ENCODE measurements at places on chromosomes 2 and 18. TPM values are rescaled to one million over a fixed set of nuclear protein-coding genes. Genes with fewer than 3 reads are reported as not detected.

Gene CD207
- total RNA-seq, result 0.74 TPM

DNA sequence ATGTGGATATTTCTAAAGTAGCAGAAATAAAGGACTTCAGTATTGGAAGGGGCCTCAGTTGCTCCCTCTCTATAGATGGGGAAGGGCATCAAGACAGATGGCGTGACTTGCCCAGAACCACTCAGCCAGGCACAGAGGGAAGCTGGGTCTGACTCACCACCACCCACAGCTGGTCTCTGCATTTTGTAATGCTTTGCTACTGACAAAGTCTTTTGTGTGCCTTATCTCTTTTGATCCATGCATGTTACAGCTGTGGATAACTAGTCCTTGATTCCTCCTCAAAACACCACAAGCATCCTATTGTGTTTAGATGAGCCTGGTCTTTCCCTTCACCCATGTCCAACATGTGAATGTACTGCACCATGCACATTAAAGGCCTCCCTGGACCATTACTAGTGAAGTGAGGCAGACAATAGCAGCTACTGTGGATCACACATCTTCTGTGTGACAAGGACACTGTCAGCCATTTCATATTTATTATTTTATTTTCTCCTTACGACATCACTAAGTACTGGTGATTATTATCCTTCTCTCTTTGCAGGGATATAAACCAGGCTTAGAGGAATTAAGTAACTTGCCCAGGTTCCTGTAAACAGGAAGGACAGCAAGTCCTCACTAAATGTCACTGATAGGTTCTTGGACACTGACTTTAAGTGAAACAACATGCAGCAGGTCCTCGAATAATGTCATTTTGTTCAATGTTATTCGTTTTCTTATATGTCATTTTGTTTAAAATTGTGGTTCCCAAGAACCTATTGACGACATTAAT lies 29.6 kb upstream of the IL37 start:
- peaks cover 11% of the 10 kb centered on the region for H3K4me1 ChIP-seq
- peaks cover 6% of the 10 kb centered on the region for H3K27me3 ChIP-seq
- peaks cover 5% of the 10 kb centered on the region for H3K36me3 ChIP-seq
- H3K27ac ChIP-seq, result no peak overlapping the region
- DNase-seq, result no peak
- no peak overlapping the region for H3K4me3 ChIP-seq

Gene SALL3
- total RNA-seq, result 2.5 TPM

DNA sequence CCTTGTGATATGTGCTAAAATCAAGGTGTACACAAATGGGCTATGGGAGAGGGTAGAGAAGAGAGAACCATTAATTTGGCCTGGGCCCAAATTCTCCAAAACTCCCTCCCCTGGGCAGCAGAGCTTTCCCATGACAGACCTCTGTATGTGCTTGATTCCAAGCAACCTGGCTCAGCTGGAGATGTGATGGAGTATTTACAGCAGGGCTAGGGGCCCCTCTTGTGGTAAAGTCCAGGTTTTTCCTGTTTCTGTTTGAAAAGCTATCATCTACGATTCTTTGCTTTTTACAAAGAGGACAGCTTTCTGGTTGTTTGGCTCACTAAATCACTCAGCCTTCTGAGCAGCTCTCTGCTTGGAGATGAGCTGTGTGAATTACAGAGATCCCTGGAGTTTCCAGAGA lies 40.3 kb downstream of the KCNS3 start:
- no peaks in the 10 kb centered on the region for H3K27me3 ChIP-seq
- H3K4me1 ChIP-seq, result peaks cover 32% of the 10 kb centered on the region
- peak overlapping the region; percentile 88 for H3K27ac ChIP-seq
- peak; percentile 43 for DNase-seq
- no peak overlapping the region for H3K4me3 ChIP-seq

DNA sequence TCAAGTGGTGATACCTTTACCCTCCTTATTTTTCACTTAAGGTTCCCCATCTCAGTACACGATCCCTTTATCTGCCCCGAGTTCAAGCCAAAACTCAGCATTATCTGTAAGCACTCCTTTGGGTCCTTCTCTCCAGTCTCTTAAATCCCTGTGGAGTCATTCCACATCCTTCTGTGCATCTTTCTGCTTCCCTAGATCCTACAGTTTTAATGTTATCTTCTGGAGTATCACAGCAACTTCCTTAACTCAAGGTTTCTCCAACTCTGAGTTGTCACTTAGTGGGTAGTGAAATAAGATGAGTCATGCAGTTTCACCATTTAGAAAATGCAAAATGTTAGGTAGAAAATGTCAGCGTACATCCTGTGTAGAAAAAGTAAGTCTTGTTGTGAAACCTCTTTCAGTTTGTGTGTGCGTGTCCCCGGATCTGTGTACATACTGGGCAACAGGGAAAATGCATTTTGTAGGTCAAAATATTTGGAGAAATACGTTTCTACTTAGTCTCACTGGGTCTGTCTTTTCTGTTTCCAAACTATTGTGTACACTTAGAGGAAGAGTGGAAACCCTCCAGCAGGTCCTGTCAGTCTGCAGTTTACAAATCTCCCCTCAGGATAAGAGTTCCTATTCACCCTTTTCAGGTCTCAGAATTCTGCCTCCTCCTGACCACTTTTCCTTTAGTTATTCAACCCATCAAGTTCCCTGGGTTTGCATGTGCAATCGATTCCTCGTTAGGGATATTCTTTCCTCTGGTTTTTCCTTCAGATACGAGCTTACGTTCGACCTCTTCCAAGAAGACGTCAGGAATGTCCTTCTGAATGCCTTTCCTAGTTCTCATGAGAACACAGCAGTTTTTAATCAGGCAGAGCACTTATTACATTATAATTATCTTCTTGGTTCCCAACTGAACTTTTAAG lies 154.8 kb downstream of the TGIF1 start:
- no peaks in the 10 kb centered on the region for H3K36me3 ChIP-seq
- no peak overlapping the region for H3K27ac ChIP-seq

GRCh38 chr2:220969348-220969747 lies 602.8 kb downstream of the EPHA4 start:
- H3K36me3 ChIP-seq, result no peaks in the 10 kb centered on the region
- no peak overlapping the region for H3K27ac ChIP-seq
- no peaks in the 10 kb centered on the region for H3K27me3 ChIP-seq
- no peak for DNase-seq
- H3K4me1 ChIP-seq, result no peaks in the 10 kb centered on the region

Gene ST3GAL5
- 49.8 TPM for total RNA-seq

Gene LOXHD1
- 0.23 TPM for total RNA-seq

DNA sequence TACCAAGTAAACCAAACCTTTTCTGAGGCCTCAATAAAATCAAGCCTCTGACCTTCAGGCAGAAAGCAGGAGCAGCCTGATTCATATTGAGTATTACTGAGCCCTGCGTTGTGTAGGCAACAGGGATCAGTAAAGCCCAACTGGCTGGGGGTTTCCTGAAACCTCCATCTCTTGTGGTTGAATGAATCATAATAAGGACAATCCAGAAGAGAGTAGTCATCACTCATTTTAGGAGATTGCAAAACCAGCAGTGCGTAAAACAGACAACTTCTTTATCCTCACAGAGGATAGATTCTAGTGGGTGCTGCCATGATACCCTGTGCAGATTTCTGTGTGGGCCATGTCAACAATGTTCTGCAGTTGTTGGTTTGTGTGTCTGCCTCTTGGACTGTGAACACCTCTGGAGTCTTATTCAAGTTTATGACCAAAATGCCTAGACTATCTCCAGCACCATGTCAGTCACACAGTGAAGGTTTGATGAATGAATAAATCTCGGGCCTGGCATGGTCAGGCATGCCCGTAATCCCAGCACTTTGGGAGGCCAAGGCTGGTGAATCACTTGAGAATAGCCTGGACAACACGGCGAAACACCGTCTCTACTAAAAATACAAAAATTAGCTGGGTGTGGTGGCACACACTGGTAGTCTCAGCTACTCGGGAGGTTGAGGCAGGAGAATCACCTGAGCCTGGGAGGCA lies 51.8 kb upstream of the RAB27B start:
- no peak overlapping the region for H3K4me3 ChIP-seq
- no peaks in the 10 kb centered on the region for H3K4me1 ChIP-seq
- H3K36me3 ChIP-seq, result no peaks in the 10 kb centered on the region
- H3K27ac ChIP-seq, result no peak overlapping the region

- H3K36me3 ChIP-seq, result no peaks in the 10 kb centered on the region
- H3K27ac ChIP-seq, result no peak overlapping the region
- H3K4me1 ChIP-seq, result no peaks in the 10 kb centered on the region
Measured at GRCh38 chr18:28189400-28190239, 12.7 kb upstream of the CDH2 start.

DNA sequence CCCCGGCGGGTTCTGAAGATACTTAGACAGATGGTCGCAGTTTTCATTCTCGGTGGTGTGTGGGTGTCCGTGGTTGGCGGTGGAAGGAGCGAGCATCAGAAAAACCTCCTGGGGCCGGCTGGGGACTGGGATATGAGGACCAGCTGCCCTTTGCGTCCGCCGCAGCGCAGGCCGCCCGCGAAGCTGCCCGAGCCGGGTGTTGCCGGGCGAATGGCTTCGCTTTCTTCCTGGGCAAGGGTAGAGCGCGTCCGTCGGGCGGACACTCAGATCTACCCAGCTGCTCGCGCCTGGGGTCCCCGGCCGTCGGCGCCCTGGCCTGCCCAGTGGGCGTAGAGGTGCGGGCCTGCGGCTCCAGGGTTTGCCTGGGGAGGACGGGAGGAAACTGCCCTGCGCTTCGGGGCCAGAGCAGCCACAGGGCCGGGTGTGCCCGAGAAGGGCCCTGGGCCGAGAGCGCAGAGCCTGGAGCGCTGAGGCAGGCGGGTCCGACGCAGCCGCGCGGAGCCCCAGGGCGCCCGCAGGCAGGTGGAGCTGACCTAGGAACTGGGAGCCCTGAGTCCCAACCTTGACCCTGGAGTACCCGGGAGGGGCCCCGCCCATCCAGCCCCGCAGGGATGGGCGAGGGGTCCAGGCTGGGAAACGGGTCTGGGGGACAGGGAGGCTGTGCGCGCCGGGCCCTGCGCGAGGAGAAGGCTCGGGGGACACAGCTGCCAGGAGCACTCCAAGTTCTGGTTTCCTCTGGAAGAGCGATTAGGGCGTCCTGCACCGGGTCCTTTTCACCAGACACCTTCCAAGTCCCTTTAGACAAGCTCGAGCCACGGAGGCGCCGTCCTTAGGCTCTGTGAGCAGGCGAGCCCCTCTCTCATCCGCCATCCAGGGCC lies 1.3 kb downstream of the TWIST2 start:
- H3K4me3 ChIP-seq, result no peak overlapping the region
- H3K36me3 ChIP-seq, result no peaks in the 10 kb centered on the region
- DNase-seq, result no peak

Gene HAUS1
- 44.9 TPM for total RNA-seq

GRCh38 chr2:60759654-60760053 lies 3.6 kb downstream of the PAPOLG start:
- H3K36me3 ChIP-seq, result peaks cover 22% of the 10 kb centered on the region
- H3K4me1 ChIP-seq, result peaks cover 12% of the 10 kb centered on the region
- H3K27ac ChIP-seq, result no peak overlapping the region
- DNase-seq, result no peak
- H3K27me3 ChIP-seq, result peaks cover 5% of the 10 kb centered on the region

DNA sequence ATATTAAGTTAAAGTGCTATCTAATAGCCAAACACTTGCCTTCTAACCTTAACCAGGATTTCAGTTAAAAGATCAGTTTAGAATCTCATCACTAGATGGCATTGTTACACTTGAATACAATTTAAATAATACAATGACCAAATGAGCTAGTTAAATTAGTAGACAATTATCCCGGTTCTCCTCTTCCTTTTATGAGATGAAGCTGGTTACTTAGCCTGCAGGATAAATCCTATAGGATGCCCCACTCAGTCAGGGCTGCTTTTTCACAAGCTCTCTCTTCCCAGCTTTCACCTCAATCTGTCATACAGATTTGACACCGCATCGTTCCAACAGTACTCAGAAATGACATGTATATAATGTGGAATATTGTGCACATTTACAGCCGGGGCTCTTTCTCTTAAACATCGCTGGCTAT lies 678.8 kb downstream of the KCNJ3 start:
- no peaks in the 10 kb centered on the region for H3K27me3 ChIP-seq
- no peaks in the 10 kb centered on the region for H3K36me3 ChIP-seq
- H3K27ac ChIP-seq, result no peak overlapping the region
- no peak for DNase-seq

Gene EFHD1
- 1.6 TPM for total RNA-seq

DNA sequence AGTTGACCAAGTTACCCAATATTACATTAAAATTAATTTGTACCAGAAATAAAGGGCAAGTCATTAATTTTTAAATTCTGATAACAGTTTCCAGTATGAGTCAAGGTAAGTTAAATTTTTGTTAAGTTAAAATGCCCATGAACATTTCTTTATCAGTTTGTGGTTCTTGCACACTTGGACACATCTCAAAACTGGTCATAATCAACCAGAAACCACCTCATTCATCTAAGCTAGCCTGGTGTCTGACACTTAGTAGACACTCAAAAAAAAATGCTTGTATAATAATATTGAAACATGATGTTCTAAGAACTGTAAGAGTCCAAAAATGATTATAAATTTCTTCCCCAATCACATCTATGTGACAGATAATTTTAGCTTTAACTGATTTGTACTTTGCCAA lies 62.4 kb downstream of the SATB2 start:
- H3K27me3 ChIP-seq, result no peaks in the 10 kb centered on the region
- no peaks in the 10 kb centered on the region for H3K4me1 ChIP-seq
- H3K27ac ChIP-seq, result no peak overlapping the region
- DNase-seq, result no peak
- H3K4me3 ChIP-seq, result no peak overlapping the region
- H3K36me3 ChIP-seq, result no peaks in the 10 kb centered on the region

Gene DCDC2C
- total RNA-seq, result not detected

- H3K27ac ChIP-seq, result no peak overlapping the region
- peaks cover 5% of the 10 kb centered on the region for H3K4me1 ChIP-seq
- no peak for DNase-seq
- peaks cover 6% of the 10 kb centered on the region for H3K27me3 ChIP-seq
- peaks cover 4% of the 10 kb centered on the region for H3K36me3 ChIP-seq
- no peak overlapping the region for H3K4me3 ChIP-seq
Measured at GRCh38 chr2:232533944-232534710, 5.4 kb upstream of the CHRNG start.

DNA sequence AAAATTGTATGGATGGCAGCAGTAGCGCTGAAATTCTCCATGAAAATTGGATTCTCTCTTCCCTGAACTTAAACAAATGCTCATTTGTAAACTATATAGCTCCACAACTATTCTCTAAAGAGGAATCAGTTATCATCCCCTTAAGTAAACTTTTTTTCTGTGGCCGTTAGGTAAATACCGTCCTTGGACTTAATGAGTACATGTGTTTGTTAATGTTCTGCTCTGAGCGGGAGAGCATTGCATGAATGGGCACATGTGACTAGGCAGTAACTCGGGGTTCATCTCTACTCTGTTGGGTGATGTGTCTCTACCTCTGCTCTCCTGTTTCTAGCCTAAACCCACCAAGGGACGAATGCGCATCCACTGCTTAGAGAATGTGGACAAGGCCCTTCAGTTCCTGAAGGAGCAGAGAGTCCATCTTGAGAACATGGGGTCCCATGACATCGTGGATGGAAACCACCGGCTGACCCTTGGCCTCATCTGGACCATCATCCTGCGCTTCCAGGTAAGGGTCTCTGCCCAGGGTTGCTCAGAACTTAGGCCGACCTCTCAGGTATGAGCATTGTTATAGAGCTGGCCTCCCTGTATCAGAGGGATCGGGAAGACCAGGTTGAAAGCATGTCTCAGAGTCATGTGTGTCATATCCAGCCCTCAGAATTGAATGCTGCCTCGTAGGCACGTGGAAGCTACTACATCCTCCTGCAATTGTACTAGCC lies 111.5 kb upstream of the EML6 start:
- H3K4me3 ChIP-seq, result peak overlapping the region; percentile 77
- DNase-seq, result no peak
- peak overlapping the region; percentile 70 for H3K27ac ChIP-seq
- peaks cover 69% of the 10 kb centered on the region for H3K4me1 ChIP-seq
- H3K36me3 ChIP-seq, result peaks cover 59% of the 10 kb centered on the region
